Stimulated activated CD4-positive, alpha-beta T cell treated with anti-CD3 and anti-CD28 coated beads, Interleukin-12 subunit alpha, Interleukin-12 subunit beta, amount 100 ng/mL, for 4 hours (primary cell): ENCODE measurements at places on chromosomes 7 and 10.

GRCh38 chr7:22860337-22860736 is 37.7 kb upstream of the TOMM7 start:
- no peak for DNase-seq

- no peak for DNase-seq
Observed at GRCh38 chr7:143480501-143480900, 2.8 kb downstream of the TAS2R41 start.

- no peak for DNase-seq
Observed at GRCh38 chr10:114181971-114182370, 2.8 kb downstream of the TDRD1 start.

- DNase-seq, result no peak
Observed at GRCh38 chr7:151129117-151129959, 38.2 kb downstream of the GBX1 start.

- no peak for DNase-seq
Observed at GRCh38 chr10:48209241-48209640, 65.3 kb downstream of the FRMPD2 start.

DNA sequence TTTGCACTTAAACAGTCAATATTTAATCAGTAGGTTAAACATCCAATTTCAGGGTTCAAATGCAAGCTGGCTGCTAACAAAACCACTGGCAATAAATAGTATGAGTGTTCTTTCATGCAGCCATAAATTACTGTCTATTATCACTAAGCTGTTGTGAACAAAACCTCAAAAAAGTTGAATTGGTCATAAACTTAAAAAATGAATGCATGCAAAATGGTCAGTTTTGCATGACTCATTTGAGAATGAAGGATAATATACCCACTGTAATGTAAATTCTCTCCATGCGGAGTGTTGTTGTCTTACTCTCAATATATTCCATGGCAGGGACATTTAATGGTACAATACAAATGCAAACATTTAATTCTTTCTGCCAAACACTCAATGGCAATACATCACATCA is 226.4 kb downstream of the MAGI2 start:
- DNase-seq, result no peak
